NCI-H1417 (cell line): ENCODE measurements at places on chromosomes 1 and 21.

DNA sequence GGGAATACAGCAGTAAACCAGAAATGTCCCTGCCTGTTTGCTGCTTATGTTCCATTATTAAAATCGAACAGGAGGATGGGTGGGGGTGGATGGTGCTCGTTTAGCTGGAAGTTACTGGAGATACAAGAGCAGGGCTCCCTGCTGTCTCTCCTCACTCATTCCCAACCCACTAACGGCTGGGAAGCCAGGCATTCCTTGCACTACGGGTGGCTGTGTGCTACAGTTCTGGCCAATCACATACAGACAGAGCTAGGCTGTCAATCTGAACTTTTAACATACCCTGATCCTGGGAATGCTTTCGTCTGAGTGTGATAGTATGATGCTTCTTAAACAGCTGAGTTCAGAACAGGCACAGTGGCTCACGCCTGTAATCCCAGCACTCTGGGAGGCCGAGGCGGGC lies 7.0 kb downstream of the SIPA1L2 start:
- peak; percentile 37 for DNase-seq

DNA sequence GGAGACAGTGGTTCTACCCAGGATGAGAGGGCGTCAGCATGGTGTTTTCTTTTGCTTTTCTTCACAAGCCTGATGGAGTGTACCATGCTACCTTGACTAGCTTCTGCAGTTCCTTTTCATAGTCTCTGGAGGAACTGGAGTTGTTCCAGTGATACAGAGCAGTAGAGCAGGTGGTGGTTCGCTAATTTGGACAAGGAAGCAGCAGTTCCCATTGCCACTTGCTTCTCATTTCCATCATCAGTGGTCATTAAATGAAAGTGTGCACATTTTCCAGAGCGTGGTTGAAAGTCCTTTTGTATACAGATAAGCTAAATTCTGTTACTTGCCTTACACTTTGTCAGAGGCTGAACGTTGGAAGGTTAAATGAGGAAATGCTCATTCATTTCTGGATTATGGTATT lies 182.3 kb downstream of the C1orf21 start:
- no peak for DNase-seq

DNA sequence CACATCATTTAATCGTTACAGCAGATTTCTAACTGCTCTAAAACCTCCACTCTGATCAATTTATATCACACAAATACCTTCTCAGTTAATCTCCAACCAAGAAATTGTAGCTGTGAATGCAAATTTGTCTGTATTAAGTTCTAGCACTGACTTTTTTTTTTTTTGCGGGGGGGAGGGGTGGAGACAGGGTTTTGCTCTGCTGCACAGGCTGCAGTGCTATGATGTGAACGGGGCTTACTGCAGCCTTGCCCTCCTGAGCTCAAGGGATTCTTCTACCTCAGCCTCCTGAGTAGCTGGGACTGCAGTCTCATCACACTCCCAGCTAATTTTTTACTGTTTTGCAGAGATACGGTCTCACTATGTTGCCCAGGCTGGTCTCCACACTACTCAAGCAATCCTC lies 163.6 kb downstream of the RERE start:
- no peak for DNase-seq

GRCh38 chr1:15148941-15149340 lies 4.6 kb upstream of the TMEM51 start:
- DNase-seq = no peak

DNA sequence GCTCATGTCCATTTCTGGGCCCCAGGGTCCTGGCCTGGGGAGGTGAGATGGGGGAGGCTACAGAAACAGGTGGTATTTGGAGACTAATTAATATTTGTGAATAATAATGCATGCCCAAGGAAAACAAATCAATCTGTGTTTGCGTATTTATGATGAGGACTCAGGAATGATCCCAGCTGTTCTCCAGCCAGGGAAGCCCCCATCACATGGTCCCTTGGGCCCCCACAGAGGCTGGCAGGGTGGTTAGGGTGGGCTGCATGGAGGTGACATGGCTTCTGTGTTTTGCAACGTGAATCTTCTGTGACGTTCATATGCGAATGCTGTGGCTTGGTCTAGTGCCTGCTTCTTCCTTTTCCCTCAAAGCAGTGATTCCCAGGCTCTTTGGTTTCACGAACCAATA lies 10.5 kb downstream of the PTPRF start:
- DNase-seq = no peak

DNA sequence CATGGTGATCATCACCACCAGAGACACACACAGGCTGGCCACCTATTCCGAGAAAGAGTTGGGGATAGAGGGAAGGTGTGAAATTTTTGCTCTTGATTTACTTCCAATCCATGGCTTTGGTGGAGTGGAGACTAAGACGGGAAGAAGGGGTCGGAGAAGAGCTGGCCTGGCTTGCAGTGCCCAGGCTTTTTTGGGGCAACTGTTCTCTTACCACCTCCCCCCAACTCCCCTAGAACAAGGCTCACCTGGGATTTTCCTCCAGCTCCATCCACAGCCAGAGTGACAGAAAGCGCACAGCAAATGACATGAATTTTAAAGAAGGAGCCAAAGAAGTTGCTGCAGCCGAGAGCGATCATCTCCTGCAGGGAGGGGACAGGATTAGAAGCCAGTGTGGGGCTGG lies 16.0 kb downstream of the SLC26A9 start:
- no peak for DNase-seq

DNA sequence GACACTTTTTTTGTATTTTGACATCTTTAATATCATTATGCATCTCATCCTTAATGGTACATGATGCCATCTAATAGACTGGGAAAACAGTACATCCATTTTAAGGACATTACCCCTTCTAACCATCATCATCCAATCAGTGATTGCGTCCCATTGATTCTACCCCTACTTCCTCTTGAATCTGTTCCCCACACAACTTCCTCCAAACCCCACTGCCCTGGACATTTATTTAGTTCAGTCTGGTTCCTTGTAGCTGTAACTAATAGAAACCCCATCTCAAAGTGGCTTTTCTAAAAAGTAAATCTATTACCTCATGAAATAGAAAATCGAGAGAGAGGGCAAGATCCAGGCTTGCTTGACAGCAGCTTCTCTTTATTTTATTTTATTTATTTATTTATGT lies 2.1 kb upstream of the ITLN1 start:
- no peak for DNase-seq

GRCh38 chr1:169634145-169634544 lies 4.2 kb upstream of the SELP start:
- no peak for DNase-seq

DNA sequence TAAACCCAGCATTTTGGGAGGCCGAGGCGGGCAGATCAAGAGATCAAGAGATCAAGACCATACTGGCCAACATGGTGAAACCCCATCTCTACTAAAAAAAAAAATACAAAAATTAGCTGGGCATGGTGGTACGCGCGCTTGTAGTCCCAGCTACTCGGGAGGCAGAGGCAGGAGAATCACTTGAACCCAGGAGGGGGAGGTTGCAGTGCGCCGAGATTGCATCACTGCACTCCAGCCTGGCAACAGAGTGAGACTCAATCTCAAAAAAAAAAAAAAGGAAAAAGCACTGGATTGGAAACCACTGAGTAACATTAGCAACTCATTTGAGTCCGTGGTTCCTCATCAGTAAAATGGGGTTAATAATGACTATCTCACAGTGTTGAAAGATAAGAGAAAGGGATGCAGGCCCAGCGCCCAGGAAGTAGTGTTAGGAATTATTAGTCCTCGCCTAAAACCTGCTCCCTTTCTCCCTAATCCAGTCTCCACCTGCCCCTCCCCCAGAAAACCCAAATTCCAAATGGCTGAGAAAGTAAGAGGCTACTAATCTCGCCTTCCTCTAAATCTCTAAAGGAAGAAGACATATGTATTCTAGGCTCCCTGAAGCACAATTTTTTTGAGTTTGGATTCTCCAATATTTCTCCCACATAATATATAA lies 49.5 kb downstream of the RHBG start:
- DNase-seq = no peak

DNA sequence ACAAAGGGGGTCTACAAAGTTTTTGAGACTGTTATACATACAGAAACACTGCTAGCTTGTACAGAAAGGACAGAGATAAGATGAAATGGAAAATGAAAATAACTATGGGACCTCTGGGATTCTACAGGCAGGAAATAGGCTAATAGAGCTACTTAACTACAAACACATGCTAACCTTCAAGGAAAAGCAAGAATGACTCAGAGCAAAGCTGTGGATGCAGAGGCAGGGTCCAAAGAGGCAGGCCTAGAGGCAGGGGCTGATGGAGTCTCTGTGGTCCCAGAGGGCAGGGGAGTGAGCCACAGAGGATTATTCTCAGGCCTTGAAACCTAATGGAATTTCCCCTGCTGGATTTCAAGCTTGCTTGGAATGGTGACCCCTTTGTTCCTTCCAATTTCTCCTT lies 18.7 kb upstream of the GOLT1A start:
- DNase-seq = no peak

GRCh38 chr1:209064850-209065706 lies 518.4 kb upstream of the CAMK1G start:
- DNase-seq = peak; percentile 16

DNA sequence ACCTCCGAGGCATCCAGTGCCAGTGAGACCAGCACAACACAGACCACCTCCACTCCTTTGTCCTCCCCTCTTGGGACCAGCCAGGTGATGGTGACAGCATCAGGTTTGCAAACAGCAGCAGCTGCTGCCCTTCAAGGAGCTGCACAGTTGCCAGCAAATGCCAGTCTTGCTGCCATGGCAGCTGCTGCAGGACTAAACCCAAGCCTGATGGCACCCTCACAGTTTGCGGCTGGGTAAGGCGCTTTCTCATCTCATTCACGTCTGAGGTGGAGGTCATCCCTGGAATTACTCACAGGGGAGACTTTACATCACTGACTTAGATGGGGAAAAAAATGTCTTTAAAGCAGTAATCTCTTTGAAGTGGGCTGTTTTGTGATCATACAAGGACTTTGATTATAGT lies 106.3 kb downstream of the CD247 start:
- DNase-seq = no peak

- DNase-seq = no peak
Measured at GRCh38 chr1:12343823-12344487, 114.1 kb downstream of the VPS13D start.
